AG04449 (cell line): ENCODE measurements at places on chromosomes 7 and 10.

GRCh38 chr7:17392846-17393245 is 94.4 kb downstream of the AHR start:
- peak; percentile 92 for DNase-seq

GRCh38 chr10:133125901-133126300 is 34.1 kb upstream of the KNDC1 start:
- no peak for DNase-seq

DNA sequence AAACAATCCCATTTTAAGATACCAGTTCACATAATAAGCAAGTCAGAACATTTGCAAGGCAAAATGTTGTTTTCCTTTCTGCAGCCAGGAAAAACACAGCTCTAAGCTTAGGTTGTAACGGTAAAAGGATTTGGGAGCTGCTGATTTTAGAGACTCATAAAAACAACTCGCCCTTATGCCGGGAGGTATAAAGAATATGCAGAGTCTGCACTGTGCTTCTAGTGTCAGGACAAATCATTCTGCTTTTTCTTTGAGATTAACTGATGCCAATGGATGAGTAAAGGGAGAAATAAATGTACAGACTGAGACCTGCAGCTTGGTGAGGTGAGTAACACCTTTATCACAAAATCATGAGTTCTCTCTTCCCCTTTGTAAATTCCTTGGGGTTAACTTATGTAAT is 2.0 kb upstream of the SFR1 start:
- DNase-seq = no peak

DNA sequence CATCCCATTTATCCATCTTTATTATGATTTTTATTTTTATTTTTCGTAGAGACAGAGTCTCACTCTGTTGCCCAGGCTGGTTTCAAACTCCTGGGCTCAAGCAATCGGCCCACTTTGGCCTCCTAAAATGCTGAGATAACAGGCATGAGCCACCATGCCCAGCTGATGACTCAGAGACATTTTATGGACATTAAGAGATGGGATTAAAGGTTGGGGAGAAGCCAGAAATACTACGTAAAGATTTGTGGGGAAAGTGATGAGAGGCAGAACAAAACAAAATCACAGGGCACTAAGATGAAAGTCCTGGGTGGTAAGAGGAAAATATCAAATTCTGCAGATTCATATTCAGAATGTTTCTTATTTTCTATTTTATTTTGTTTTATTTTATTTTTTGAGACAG is 7.6 kb downstream of the WNT8B start:
- no peak for DNase-seq

- no peak for DNase-seq
These were observed 12.9 kb downstream of the CDH23 start for GRCh38 chr10:71409516-71410104.
